ENCODE measurements at places on chromosomes 2 and 18. TPM values are rescaled to one million over a fixed set of nuclear protein-coding genes. Genes with fewer than 3 reads are reported as not detected.

Gene UGT1A6
- not detected for total RNA-seq

Gene PMAIP1
- total RNA-seq: 30.5 TPM

Gene COPS9
- total RNA-seq: 120 TPM

Gene SAG
- 0.05 TPM for total RNA-seq

Gene FEZ2
- 17.3 TPM for total RNA-seq

Gene BOK
- total RNA-seq: not detected

Gene GPR35
- total RNA-seq: 21.6 TPM

Gene SDC1
- not detected for total RNA-seq

Gene MCFD2
- total RNA-seq: 41.7 TPM

Gene DBI
- 192 TPM for total RNA-seq

All from activated CD8-positive, alpha-beta T cell treated with anti-CD3 and anti-CD28 coated beads, Interleukin-2, amount 10 ng/mL, durations not matched to agents 7 days and 5 days (primary cell).